ENCODE measurements at places on chromosomes 6 and 20.

GRCh38 chr6:80465513-80465912 is 359.0 kb downstream of the BCKDHB start:
- DNase-seq = no peak

DNA sequence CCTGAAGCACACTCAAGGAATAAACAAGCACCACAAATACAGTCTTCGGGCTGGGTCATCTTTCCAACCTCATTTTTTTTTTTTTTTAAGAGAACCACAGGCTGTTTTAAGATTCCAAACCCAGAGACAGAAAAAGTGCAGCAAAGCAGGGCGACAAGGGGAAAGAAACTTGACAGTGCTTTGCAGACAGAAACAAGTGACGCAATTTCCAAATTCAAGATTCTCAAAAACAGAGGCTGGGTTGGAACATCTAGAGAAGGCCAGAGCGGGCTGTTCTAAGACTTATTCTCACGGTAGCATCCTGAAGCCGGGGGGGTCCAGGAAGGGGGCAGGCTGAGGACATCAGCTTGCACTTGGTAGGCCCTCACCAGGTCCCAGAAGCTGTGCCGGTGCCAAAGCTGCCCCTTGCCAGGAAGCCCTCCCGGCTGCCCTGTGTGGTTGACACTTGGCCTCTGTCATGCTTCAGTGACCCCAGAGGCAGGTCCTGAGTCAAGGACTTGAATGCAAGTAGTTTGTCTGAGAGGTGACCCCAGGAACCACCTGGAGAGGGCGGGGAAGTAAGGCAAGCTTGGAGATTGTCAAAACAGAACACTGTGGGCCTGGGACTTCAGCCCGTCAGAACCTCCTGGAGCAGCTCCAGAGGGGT is 50.5 kb downstream of the BMP7 start:
- no peak for DNase-seq

DNA sequence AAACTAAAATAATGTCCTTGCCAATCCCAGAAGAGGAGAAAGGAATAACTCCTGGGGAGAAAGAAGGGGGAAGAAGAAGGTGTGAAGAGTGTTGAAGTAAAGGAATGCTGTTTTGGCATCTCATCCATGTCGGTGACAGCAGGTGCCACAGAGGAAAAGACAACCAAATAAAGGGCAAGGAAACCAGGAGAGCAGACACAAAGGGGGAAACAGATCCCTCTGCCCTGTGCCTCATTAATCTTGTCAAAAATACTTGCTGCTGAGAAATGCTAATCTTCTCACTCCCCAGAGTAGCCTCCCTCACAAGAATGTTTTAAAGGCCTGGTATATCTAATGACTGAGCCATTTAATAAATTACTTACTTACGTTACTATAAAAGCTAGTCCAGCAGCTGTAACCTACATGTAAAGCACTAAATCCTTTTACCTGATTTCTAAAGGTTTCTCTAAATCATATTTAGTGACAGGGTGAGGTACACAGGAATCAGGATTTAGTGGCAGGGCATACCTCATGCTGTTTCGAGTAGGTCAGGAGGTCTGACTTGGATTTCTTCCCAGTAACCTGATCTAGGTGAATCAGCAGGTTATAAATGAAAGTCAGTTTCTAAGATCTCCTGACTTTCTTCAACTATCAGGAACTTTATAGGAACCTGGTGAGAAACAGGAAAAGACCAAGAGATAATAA is 377.1 kb downstream of the CENPW start:
- DNase-seq = no peak

DNA sequence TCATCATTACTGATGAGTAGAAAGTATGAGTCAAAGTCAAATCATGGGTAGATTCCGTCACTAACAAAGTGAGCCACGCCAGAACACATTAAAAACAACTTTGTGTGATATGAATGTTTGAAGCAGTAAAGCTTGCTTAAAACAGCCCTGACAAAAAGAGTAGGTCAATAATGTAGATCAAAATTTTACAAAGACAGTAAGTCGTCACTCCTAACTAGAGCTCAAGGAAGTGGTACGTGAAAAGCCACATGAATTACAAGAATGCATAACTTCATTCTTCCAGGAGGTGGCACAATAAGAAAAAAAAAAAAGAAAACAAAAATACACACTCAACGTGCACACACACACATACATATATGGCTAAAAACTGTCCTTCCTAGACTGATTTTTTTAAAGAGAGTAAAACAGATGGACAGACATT is 69.9 kb downstream of the HACE1 start:
- peak; percentile 22 for DNase-seq

- DNase-seq = no peak
Measured at GRCh38 chr6:143806282-143807102, 36.6 kb upstream of the LTV1 start.

GRCh38 chr6:130600880-130601341 is 226.3 kb upstream of the SMLR1 start:
- no peak for DNase-seq

- no peak for DNase-seq
Measured at GRCh38 chr6:170282512-170283158, 8.2 kb downstream of the DLL1 start.

- DNase-seq = no peak
Measured at GRCh38 chr20:45258664-45259063, 4.3 kb upstream of the SLPI start.

GRCh38 chr6:43070028-43070632 is 6.0 kb upstream of the PTK7 start:
- DNase-seq = peak; percentile 25

GRCh38 chr6:74860456-74860855 is 345.4 kb downstream of the COL12A1 start:
- no peak for DNase-seq

DNA sequence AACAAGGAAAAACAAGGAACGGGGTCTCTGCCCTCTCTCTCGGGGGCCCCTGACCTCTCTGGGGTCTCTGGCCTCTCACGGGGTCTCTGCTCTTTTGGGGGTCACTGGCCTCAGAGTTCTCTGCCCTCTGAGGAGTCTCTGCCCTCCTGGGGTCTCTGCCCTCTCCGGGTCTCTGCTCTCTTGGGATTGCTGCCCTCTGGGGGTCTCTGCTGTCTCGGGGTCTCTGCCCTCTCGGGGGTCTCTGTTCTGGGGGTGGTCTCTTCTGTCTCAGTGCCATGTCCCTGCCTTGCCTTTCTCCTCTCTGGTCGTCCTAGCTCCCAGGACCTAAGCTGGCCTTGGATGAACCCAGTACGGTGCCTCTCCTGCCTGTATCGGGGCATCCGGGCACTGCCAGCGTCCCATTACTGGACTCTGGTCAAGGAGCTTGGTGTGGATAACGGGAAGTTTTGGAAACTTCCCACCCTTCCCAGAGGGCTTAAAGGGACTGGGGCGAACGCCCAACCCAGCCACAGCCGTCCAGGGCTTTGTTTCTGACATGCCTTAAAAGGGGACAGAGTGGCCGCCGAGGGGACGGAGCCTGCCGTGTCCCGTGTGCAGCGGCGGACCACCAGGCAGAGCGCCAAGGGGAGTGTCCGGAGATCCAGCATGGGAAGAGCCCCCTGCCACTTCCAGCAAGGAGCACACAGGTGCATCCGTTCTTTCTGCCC is 24.7 kb upstream of the MRGBP start:
- no peak for DNase-seq

- no peak for DNase-seq
Measured at GRCh38 chr20:21125072-21125848, 622 bp upstream of the KIZ start.

- no peak for DNase-seq
Measured at GRCh38 chr6:42022755-42023384, 27.5 kb upstream of the TAF8 start.

- no peak for DNase-seq
Measured at GRCh38 chr6:15496345-15497131, 166.3 kb downstream of the DTNBP1 start.

DNA sequence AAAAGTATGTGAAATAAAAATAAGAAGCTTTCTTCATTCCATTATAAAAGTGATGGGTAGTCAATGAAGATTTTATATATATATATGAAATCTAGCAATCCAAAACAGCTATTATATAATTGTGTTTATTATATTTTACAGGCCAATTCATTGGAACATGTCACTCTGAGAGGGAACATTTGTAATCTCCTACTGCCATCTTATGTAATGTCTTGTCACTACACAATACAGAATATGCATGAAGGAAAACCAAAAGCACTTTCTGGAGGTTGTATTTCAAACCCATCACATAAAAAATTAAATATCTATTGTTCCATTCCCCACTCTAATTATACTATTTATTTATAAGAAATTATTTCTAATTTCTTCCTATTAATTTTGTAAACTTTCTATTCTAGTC is 31.5 kb upstream of the IRAK1BP1 start:
- no peak for DNase-seq

DNA sequence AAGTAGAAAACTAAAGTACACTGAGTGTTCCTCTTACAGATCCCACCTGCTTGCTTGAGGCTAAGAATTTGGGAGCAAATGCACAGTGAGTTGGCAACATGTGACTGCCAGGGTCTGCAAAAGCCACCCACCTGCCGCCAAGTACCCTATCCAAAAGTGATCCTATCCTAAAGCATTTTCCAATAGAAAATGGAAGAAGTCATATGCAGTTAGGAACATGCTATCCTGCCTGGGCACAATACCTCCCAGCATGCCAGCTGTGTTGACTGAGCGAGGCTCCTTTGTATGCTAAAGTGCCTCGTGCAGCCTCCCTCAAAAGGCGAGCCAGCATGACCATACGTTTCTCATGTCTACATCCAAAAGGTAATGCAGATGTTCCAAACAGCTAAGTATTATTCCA is 52.7 kb downstream of the TRAF3IP2 start:
- no peak for DNase-seq

DNA sequence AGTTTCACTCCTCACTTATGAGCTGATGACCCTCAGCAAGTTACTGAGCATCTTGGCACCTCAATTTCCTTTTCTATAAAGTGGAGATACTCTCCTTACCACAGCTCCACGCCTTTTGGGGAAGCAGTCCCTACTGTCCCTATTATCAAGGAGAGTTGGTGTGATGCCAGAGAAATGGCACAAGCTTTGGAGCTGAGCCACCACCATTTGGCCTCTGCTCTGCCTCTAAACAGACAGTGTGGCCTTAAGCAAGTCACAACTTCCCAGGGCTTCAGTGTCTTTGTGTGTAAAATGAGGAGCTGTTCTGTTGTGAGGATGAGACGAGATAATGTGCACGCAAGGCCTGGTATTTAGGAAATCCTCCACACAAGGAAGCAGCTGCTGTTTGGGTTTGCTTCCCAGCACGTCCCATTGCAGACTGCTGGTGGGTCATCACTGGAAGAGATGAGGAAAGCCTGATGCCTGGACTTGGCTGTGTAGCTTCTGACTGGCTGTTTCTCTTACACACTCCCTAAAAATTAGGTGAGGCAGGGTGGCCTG is 18.5 kb downstream of the NSFL1C start:
- DNase-seq = no peak

GRCh38 chr6:152462716-152463115 is 174.4 kb downstream of the SYNE1 start:
- no peak for DNase-seq

DNA sequence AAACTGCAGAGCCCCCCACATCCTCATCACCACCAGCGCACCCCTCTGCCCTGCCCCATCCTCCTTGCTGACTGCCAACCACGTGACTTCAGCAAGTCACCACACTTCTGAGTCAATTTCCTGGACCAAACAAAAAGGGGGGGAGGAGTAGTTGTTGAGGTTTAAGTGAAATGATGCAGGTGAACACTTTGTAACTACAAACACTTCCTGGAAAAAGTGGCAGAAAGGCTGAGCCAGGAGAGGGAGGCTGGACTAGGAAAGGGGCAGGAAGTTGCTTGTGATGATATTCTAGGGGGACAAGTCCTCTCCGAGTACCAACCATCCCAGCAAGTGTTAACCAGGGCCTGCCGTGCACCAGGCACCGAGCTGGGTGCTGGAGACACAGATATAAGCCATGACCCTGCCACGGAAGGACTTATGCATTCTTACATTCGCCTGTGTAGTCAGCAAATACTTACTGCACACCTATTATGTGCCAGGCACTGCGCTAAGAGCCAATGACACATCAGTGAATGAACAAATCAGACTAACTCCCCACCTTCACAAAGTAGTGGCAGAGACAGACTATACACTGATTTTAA is 67.3 kb downstream of the PREX1 start:
- DNase-seq = peak; percentile 90

DNA sequence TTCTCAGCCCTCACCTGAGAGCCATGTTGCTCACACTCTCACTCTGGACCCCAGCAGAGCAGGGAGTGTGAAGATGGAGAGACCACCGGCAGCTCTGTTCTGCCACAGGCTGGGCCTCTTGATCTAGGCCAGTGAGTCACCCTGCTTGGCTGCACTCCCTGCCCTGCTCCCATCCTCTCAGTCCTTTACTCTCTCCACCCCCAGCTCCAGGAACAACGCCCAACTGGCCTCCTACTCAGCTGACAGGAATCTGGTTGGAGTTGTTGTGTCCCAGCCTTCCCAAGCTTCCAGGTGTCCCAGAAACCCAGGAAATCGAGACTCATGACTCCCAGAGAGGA is at the start of gene PSORS1C1:
Gene PSORS1C1, plus strand, starts transcription at position 260 of the 338 bp plus-strand sequence. CDS start 14,833 bp downstream, outside the sequence.
- no peak for DNase-seq

GRCh38 chr6:130434174-130434873 is 68.5 kb downstream of the TMEM200A start:
- no peak for DNase-seq

- DNase-seq = no peak
Measured at GRCh38 chr6:4981761-4982160, 22.1 kb downstream of the RPP40 start.
